ENCODE measurements at places on chromosomes 13 and 19. TPM values are rescaled to one million over a fixed set of nuclear protein-coding genes. Genes with fewer than 3 reads are reported as not detected.

TMEM238 gene
- not detected for total RNA-seq

ZNF548 gene
- total RNA-seq = 49.1 TPM

AZU1 gene
- not detected for total RNA-seq

C19orf33 gene
- 6.7 TPM for total RNA-seq

FGF21 gene
- total RNA-seq = not detected

PRSS57 gene
- total RNA-seq = not detected

ESD gene
- total RNA-seq = 119 TPM

DNA sequence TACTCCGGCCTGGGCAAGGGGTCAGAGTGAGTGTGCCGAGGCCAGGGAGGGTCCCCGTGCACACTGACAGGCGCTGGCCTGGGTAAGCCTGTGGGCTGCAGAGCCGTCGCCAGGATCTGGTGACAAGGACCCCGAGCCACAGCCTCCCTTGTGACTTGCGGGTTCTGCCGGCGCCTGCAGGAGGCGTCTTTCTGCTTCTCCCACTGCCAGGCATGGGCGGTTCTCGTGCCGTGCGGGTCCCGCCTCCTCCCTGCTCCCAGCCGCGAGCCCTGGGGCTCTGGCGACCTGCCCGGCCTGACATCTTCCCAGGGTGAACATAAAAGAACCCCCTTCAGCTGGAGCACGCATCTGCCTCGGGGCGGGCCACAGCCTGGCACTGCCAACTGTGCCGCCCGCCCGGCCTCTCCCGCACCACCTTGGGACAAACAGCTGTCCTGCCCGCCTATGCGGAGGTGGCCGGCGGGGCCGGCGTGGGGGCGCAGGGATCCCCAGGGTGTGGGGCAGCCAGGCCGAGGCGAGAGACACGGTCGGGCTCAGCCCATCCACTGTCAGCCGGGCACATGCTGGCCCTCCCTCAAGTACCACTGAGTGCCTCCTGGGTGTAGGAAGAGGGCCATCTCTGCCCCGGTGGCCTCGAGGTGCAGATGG, 1.5 kb upstream of the HCN2 start:
- H3K27ac ChIP-seq = no peak overlapping the region
- H3K4me1 ChIP-seq = peaks cover 3% of the 10 kb centered on the region
- H3K4me3 ChIP-seq = no peak overlapping the region
- peaks cover 3% of the 10 kb centered on the region for H3K36me3 ChIP-seq
- DNase-seq = no peak

GRCh38 chr13:98691360-98691759, 61.1 kb downstream of the SLC15A1 start:
- DNase-seq = no peak
- H3K4me1 ChIP-seq = no peaks in the 10 kb centered on the region
- no peaks in the 10 kb centered on the region for H3K36me3 ChIP-seq
- H3K27ac ChIP-seq = no peak overlapping the region

- H3K36me3 ChIP-seq = peaks cover 35% of the 10 kb centered on the region
- DNase-seq = no peak
- H3K4me1 ChIP-seq = no peaks in the 10 kb centered on the region
- no peak overlapping the region for H3K27ac ChIP-seq
Measured at GRCh38 chr19:17209126-17210036, 5.8 kb upstream of the USE1 start.

DNA sequence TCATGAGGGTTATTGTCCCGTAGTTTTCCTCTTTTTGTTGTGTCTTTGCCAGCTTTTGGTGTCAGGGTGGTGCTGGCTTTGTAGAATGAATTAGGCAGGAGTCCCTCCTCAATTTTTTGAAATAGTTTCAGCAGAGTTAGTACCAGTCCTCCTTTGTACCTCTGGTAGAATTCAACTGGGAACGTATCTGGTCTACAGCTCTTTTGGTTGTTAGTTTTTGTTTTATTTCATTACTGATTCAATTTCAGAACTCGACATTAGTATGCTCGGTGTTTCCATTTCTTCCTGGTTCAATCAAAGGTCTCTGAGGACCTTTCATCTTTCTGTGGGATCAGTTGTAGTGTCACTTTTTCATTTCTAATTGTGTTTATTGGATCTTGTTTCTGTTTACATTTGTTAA, 1237.0 kb upstream of the PCDH9 start:
- no peaks in the 10 kb centered on the region for H3K4me1 ChIP-seq
- H3K27ac ChIP-seq = no peak overlapping the region
- DNase-seq = no peak
- H3K4me3 ChIP-seq = no peak overlapping the region
- no peaks in the 10 kb centered on the region for H3K36me3 ChIP-seq
- no peaks in the 10 kb centered on the region for H3K27me3 ChIP-seq

GRCh38 chr19:56319991-56320390, 5.4 kb upstream of the ZSCAN5A start:
- no peaks in the 10 kb centered on the region for H3K27me3 ChIP-seq
- no peaks in the 10 kb centered on the region for H3K4me1 ChIP-seq
- H3K27ac ChIP-seq = no peak overlapping the region
- no peaks in the 10 kb centered on the region for H3K36me3 ChIP-seq

- peaks cover 25% of the 10 kb centered on the region for H3K4me1 ChIP-seq
- no peaks in the 10 kb centered on the region for H3K27me3 ChIP-seq
- H3K4me3 ChIP-seq = no peak overlapping the region
- no peak overlapping the region for H3K27ac ChIP-seq
Measured at GRCh38 chr13:67226696-67227095, 3.4 kb downstream of the PCDH9 start.
